ENCODE measurements at places on chromosomes 1 and 21.
A peak's percentile ranks its signal among the peaks of the same experiment; 100 is the strongest.

DNA sequence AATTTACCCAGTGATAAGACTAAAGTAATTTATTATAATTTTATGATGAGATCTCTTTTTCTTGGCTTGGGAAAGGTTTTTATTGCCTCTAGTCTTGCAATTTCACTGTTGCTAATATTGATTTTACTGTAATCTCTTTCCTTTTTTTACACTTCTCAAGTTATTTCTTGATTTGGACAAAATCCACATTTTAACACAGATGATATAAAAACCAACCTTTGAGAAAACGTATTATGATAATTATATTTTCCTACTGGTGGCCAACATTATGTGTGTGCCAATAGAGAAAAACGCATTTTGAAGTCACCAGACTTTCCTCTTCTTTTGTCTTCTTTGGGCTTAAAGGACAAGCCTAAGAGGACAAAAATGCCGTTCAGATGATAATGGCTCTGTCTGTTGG, 314.9 kb downstream of the PRDM2 start:
- no peak for DNase-seq

DNA sequence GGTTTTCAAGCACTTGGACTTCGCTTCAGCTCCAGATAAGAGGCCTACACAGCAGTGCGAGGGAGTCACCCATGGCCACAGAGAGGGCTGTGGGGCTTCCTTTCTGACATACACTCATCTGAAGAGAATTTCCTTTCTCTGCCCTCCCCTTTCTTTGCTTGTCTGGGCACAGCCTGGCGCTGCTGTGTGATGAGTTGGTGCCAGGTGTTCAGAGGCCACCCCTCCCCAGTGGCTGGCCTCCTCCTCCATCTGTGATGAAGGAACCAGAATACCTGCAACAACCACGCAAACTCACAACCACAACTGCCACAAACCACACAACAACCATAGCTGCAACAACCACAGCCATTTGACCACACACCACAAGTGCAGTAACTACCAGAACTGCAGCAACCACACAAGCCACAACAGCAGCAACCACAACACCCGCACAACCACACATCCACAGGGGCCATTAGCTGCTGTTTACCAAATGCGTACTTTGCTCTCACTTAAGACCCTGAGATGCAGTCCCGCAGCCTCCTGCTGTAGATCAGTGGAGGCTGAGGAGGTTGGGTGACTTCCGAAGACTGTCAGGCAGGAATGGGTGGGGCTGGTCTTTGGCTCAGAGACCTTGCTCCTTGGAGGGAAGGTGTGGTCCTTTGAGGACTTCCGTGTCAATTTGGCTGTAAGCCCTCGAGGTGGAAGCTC, 71.1 kb downstream of the IER5 start:
- no peak for DNase-seq

GRCh38 chr1:4778056-4778455, 123.6 kb downstream of the AJAP1 start:
- no peak for DNase-seq

DNA sequence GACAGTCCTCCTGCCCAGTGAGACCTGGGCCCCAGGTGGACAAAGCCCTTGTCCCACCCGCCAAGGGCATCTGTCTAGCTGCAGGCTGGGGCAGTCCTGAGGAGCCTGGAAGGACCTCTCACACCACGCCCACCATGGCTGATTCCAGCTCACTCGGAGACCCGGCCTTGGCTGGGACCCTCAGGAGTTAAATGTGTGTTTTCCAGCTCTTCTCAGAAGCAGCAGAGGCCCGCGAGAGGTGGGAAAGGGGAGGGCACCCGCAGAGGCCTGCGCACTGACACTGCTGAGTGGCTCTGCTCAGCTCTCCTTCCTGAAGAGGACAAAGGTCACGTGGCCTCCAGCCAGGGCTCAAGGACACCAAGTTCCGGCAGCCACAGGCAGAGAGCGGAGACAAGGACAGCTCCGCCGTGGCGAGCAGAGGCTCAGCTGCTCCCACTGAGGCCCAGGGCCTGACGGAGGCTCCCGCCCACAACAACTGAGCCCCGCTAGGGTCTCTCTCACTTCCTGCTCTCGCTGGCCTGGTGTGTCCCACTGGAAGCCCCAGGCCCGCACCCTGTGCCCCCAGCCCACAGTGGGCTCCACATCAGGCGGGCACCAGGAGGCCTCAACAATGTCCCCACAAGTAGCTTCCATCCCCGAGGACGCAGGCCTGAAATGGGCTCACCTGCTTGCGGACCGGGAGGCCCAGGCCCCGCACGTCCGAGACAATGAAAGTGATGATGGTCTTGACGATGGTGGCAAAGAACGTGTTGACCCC, 16.9 kb downstream of the SLC19A1 start:
- DNase-seq, result no peak

GRCh38 chr1:212606395-212607205, 2.0 kb upstream of the ATF3 start:
- peak; percentile 75 for DNase-seq

GRCh38 chr1:240413732-240414131, 198.2 kb downstream of the GREM2 start:
- DNase-seq, result no peak

- DNase-seq, result no peak
Measured at GRCh38 chr1:92447033-92447681, 39.6 kb downstream of the GFI1 start.

GRCh38 chr1:234216116-234216703, 157.0 kb upstream of the COA6 start:
- no peak for DNase-seq

DNA sequence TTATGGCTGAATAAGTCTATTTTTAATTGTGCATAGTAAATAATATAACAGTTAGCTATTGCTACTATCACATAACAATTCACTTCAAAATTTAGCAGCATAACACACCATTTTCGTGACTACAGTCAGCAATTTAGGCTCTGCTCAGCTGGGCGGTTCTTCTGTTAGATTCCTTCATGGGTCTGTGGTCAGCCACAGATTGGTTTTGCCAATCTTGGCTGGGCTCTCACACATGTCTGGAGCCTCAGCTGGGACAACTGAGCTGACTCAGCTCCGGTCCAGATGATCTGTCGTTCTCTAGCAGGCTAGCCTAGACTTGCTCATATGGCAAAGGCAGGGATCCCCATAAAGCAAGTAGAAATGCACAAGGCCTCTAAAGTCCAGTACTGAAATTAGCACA, 15.1 kb upstream of the CDC42BPA start:
- no peak for DNase-seq

Data from suppressor macrophage treated with lipopolysaccharide for 4 hours (primary cell).